IPS DF 19.7 (cell line): ENCODE measurements at places on chromosomes 7 and 10.
A peak's percentile ranks its signal among the peaks of the same experiment; 100 is the strongest.

DNA sequence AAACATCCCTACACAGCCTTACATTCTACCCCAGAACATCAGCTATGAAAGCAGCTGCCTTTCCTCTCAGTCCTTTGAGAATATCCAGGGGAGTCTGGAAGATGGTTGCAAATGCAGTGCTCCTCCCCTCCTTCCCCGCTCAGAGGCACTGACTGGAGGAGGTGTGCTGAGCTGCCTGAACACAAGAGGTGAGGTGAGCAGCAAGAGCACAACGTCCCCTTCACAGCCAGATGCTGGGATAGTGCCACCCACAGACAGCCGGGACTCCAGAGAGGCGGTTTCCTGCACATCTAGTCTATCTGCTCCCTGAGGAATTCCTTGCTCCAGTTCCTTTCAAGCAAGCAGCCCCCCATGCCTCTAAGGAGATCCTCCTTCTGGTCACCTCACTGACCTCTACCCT, 74.2 kb downstream of the EZH2 start:
- DNase-seq, result no peak

- no peak for DNase-seq
These were observed 201.2 kb upstream of the MDFIC start for GRCh38 chr7:114720725-114721124.

DNA sequence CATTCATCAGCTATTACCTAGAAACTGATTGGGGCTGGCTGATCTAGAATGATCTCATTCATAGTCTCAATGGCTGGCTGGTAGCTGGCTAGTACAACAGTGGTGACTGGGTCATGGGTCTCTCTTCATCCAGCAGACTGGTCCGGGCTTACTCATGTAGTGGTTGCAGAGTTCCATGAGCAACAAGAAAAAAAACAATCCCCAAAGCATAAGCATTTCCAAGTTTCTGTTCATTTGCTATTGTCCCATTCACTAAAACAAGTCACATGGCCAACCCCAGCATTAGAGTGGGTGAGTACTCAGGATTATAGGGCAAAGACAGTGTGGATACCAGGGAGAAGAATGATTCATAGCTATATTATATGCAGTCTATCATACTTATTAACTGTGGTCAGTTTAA, 85.2 kb upstream of the SEMA3C start:
- DNase-seq, result no peak

DNA sequence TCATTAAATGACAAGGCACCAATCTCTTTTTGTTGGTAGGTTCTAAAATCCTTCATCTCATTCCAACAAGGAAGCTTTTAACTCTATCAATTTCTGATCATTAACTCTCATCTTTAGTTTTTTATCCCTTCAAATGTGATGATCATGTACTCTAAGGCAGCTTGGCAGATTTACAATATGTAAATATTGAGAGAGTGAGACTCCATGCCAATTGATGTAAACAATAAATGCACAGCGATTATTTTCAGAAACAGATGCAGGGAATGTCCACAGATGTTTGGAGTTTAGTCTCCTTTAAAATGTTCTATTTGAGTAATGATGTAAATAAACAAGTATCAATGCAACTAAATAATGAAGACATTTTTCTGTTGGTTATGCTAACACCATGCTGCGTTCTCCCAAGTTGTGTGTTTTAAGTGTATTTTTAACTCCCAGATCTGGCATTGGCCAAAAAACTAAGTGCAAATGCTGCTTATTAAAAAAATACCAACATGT, 213.8 kb downstream of the AHR start:
- DNase-seq, result no peak

GRCh38 chr7:29350351-29350750, 155.8 kb downstream of the CHN2 start:
- DNase-seq, result no peak

DNA sequence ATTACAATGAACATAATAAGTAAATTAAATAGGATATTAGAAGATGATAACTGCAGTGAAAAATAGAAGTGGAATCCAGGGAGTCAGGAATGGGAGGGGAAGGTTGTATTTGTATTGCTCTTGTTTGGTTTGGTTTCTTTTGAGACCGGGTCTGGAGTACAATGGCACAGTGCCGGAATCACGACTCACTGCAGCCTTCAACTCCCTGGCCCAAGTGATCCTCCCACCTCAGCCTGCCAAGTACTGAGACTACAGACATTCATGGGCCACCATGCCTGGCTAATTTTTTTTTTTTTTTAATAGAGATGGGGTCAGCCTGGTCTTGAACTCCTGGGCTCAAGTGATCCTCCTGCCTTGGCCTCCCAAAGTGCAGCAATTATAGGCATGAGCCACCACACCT, 59.9 kb upstream of the LRRC4 start:
- no peak for DNase-seq

GRCh38 chr7:108057951-108058481, 55.1 kb upstream of the LAMB1 start:
- no peak for DNase-seq

DNA sequence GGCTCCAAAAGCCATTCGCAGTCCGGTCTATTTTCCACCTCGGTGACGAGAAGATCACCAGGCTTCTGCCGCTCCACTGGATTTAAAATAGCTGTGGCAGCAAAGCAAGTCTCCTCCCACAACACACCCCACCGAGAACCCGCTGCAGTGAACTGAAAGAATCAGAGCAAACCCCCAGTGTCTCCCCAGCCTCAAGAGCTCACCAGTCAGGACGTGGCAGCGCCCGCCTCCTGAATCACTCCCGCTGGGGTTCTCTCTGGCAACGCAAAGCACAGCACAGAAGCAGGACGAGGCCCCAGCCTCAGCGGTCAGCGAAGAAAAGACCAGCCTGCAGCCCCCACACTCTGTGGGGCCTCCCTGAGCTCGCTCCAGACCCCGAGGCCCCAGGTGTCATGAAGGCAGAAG, 126.1 kb upstream of the PPP2R2D start:
- DNase-seq, result no peak

DNA sequence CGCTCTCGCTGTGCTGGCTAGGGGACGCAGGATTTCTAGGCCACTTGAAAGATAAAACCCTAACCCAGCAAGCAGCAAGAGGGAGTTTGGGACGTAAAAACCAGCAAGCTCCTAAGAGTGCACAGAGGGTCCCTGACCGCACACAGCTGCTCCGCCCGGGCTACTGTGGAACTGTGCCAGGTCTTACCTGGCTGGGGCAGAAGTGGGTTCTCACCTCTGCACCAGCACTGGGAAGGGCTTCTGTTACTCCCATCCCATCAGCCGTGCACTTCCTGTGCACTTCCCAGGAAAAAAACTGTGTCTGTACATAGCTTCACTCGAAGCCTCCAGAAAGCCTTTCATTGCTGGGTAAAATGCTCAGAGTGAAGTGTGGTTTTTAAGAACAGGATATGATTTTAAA, 45.9 kb upstream of the PTF1A start:
- DNase-seq, result no peak

DNA sequence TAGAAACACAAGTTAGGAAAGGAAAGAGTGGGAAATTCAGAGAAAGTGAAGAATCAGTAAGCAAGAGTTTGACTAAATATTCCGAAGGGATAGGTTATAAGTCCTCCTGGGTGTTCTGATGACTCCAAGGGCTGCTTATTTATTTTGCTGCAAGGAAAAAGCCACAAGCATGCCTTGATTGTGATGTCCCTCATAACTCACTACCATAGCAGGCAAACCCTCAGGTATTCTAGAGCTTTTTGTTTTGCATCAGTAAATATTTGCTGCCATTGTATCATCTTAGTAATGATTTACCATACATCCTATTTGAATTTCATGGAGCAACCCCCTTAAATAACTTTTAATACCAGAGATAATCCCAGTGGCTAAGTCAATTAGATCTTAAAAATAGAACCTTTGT, 688.1 kb downstream of the SUGCT start:
- DNase-seq, result no peak

GRCh38 chr10:35563261-35563891, 41.8 kb upstream of the GJD4 start:
- DNase-seq, result peak; percentile 28

DNA sequence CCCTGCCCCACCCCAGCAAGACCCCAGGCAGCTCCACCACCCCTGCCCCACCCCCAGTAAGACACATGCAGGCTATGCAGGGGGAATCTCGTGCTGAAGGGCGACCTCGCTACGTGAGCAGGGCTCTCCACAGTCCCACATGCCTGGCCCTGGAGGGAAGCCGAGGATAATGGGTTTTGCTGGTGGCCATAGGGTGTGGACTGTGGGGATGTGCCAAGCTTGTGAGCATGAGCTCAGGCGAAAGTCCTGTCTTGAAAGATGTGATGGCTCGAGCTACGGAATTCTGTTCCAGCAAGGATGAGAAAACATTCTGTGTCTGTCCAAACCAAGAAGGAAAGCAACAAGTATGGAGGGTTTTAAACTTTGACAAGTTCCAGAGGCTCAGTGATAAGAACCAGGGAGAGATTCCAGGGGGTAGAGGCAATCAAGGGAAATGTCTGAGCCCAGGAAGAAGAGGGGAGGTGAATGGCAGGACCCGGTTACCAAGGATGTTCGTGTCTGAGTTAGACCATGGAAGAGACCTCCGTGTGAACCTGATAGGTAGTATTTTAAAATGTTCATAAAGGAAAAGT, 63.1 kb downstream of the PYROXD2 start:
- DNase-seq, result no peak

DNA sequence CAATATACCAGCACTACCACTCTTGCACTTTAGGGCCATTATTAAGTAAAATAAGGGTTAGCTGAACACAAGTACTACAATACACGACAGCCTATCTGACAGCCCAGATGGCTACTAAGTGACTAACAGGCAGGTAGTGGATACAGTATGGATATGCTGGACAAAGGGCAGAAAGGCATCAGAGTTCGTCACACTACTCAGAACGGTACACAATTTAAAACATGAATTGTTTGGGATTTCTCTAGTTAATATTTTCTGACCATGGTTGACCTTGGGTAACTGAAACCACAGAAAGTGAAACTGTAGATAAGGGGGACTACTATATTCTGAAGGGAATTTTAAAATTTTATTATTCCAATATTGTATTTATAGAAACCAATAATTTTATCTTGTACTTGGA, 101.3 kb upstream of the SKAP2 start:
- DNase-seq, result no peak

DNA sequence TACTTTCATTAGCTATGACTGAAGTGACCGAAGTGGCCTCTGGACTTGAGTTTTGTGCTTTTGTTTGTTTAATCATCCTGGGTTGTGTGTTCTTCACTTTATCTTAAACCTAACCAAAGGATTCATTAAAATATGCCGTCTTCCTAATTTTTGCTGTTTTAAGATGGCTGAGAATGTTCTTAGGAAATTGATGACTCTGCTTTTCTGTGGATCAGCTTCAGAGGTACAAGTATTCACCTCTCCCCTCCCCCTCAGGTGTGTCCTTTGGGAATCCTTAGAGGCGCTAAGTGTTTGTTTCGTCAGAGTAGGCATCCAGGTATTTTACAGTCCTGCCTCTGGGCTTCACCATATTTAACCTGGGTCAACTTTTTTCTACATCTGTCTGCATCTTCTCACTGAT, 1.1 kb downstream of the CCDC126 start:
- DNase-seq, result no peak

- no peak for DNase-seq
These were observed 58.5 kb downstream of the TMEM130 start for GRCh38 chr7:98811299-98811698.

GRCh38 chr10:95211606-95212279, 17.7 kb downstream of the ACSM6 start:
- no peak for DNase-seq

DNA sequence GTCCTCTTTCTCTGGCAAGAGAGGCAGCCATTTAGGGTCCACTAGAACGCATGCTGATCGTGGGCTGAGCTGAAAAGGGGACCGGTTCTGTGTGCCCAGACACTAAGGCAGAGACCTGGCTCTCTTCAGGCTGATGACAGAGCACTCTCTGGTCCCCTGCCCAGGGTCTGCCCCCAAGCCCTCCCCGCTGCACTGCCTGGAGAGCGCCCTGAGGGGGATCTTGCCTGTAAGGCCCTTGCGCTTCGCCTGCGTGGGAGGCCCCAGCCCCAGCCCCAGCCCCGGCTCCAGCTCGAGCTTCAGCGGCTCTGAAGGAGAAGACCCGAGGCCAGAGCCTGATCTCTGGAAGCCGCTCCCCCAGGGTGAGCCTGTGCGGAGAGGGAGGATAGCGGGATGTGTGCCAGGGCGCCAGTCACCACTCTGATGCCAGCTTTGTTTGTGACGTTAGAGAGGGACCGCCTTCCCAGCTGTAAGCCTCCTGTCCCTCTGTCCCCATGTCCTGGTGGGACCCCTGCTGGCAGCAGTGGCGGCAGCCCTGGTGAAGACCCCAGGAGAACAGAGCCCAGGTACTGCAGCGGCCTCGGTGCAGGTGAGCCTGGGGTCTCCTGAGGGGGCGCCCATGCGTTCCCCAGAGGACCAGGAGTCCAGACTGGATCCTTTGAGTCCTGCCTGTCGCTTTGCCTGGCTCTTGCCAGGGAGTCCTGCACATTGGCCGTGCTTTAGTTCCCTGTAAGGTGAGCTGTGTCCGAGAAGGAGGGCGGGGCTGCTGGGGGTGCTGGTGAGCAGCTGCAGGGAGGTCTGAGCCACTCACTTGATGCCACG, 43.2 kb downstream of the ZNF467 start:
- no peak for DNase-seq

GRCh38 chr7:55053651-55054571, 35.1 kb downstream of the EGFR start:
- no peak for DNase-seq

- DNase-seq, result no peak
These were observed 67.8 kb upstream of the PCBD1 start for GRCh38 chr10:70956029-70956759.

GRCh38 chr7:151232917-151233701, 826 bp downstream of the CHPF2 start:
- DNase-seq, result no peak

GRCh38 chr10:97393034-97393573, 8.0 kb downstream of the RRP12 start:
- no peak for DNase-seq

- no peak for DNase-seq
These were observed 32.7 kb downstream of the R3HCC1L start for GRCh38 chr10:98167191-98167590.

DNA sequence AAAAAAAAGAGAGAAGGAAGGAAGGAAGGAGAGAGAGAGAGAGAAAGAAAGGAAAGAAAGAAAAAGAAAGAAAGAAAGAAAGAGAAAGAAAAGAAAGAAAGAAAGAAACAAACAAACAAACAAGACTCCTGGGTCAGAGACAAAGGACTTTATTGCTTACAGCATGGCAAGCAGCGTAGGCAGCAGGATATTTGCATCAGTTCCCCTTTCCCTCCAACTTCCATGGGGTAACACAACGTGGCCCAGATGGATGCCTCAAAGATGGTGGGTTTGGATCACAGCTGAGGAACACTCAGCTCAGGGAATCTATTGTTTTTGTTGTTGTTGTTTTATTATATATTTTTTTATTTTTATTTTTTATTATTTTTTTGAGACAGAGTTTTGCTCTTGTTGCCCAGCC, 128.5 kb upstream of the VKORC1L1 start:
- no peak for DNase-seq
